ENCODE measurements at places on chromosomes 16 and 17. TPM values are rescaled to one million over a fixed set of nuclear protein-coding genes. Genes with fewer than 3 reads are reported as not detected.

- DNase-seq, result no peak
Observed at GRCh38 chr16:66904428-66904845, 14.2 kb downstream of the CDH16 start.

GRCh38 chr17:77087650-77088454 is 52.9 kb upstream of the SEC14L1 start:
- no peak for DNase-seq

DNA sequence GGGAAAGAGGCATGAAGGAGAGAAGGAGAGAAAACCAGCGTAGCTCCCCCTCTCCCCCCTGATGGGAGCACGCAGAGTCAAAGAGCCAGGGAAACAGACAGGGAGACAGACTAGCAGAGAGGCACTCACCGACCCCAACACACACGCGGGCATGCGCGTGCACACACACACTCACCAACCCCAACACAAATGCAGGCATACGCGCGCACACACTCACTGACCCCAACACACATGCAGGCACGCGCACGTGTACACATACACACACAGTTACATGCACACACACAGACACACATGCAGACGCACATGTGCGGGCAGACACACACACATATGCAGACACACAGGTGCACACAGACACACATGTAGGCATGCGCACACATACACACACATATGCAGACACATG is 4.6 kb downstream of the CACNB1 start:
- no peak for DNase-seq

- peak; percentile 65 for DNase-seq
Observed at GRCh38 chr17:41131979-41132378, 8.0 kb upstream of the KRTAP4-12 start.

DNA sequence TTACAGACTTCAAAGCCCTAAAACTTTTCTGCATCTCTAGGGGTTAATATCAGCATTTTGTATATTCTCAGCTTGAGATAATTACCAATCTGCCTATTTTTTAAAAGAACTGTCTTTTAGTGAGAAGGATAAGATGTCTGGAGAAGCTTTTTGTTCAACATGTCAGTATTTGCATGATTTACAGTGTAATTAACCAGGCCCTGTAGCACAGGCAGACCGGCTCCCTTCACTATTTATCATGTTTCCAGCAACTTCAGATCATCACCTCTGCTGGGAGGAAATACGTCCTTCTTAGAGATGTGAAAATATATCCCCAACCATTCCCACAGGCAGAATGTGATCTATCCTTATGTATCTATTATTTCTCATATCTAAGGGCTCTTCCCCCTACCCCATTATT is 8.6 kb upstream of the DDX52 start:
- DNase-seq, result no peak

GRCh38 chr17:7889166-7889955 is 772 bp downstream of the CHD3 start:
- DNase-seq, result peak; percentile 96

DNA sequence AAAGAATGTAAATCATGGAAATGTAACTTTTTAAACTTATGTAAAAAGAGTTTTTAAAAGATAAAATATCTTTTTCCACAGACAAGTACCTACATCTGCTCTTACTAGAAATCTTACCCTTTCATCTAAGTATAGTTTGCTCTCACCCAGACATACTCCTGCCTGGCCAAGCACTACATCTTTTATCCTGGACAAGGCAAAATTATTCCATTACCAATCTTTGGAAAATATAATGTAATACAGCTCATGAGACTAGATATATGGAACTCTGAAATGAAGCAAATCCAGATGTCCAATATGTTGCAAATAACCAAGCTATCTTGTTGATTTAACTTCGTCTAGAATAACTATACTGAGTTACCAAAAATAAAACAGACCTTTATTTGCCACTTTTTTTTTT is 50.0 kb downstream of the VMP1 start:
- DNase-seq, result no peak

- no peak for DNase-seq
Observed at GRCh38 chr17:9484789-9485188, 90.8 kb downstream of the STX8 start.

GRCh38 chr16:89442990-89443726 is 47.2 kb downstream of the ANKRD11 start:
- DNase-seq, result peak; percentile 32

DNA sequence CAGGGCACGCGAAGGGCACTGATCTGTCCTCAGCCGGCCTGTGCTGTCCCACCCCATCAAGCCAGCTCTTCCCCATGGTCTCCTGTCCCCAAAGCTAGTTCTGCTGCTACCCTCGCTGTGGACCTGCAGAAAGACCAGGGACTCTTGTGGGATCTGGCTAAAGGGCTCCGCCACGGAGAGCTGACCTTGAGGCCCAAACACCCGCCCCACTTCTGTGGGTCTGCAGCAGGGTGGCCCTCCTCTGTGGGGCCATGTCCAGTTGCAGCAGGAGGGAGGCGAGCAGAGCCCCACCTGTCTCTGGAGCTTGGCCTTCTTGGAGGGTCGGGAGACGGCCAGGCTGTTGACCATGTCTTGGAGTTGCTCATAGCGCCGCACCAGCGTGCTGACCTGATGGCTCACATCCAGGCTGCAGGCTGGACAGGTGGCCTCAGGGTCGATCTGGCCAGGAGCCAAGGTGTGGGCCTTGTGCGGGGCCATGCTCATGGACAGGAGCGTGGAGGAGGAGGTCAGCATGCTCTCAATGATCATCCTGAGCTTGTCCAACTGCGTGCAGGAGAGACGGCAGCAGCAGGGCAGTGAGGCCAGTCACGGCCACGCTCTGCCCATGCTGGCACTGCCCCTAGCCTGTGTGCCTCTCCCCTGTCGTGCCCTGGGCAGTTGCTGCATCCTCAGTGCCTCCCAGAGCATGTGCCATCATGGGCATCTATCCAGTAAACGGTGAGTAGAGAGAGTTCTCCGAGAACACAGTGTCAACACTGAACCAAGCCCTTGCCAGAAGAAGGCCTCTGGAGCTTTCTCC is 16.6 kb downstream of the UBALD2 start:
- no peak for DNase-seq

DNA sequence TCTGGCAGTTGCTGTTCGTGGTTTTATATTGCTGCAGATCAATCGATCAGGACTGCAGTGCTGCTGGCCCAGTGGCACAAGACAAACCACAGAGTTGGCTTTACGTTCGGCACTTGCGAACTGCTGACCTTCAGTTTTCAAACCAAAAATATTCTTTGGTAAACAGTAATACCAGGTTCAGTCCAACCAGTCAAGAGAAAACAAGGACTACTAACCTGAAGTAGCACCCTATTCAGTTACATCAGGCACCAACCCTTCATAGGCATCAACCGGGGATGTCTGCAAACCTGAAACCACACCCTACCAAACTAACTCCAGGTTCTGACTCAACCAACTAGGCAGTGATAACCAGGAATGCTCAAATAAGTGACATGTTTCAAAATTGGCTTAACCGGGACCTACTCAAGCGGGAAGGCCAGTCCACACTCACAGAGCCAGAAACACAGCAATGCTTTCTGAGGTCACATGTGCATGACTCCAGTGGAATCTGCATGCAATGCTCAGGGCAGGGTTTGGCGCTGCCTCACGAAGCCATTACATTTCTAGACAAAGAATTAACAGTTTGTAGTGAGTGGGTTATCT is 91.1 kb downstream of the SMG6 start:
- DNase-seq, result peak; percentile 35

- no peak for DNase-seq
Observed at GRCh38 chr17:76684756-76685155, 26.0 kb downstream of the MXRA7 start.

- DNase-seq, result no peak
Observed at GRCh38 chr17:58271216-58271931, 9.4 kb downstream of the MPO start.

DNA sequence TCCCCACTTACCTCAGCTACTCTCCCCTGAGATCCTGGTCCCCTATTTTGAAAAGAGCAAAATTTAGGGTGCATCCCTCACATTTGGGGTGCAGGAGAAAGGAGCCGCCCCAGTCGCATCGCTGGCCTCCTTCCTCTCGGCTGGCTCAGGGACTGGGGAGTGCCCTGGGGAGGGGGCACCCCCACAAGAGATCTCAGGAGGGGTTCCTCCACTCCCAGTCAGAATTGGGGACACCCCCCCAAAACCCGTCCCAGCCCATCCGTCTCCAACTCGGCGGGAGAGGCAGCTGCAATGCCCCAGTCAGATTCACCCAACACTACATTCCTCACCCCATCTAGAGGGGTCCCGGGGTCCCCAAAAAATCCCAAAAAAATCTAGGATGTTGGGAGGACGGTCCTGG is 3.5 kb upstream of the BCL6B start:
- DNase-seq, result no peak

DNA sequence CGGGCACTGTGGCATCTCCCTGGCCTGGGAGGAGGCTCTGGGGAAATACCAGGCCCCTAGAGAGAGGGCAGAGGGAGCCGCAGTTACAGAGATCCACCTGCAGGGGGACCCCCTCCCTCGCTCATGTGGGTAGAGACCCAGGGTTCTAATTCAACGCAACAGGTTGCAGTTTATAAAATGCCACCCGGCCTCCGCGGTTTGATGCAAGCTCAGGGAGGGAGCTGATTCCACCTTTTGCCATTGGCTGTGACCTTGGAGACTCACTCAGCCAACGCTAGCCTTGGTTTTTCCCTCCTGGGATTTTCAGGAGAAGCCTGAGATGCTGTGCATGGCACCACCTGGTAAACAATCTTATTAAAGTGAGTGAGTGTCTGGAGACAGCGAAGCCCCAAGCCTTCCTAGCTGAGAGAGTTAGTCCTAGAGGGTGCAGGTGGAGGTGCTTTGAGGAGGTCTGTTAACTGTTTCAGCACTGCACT is 12.1 kb downstream of the TTLL6 start:
- peak; percentile 53 for DNase-seq

GRCh38 chr17:46968896-46969295 is 10.2 kb downstream of the RPRML start:
- no peak for DNase-seq

DNA sequence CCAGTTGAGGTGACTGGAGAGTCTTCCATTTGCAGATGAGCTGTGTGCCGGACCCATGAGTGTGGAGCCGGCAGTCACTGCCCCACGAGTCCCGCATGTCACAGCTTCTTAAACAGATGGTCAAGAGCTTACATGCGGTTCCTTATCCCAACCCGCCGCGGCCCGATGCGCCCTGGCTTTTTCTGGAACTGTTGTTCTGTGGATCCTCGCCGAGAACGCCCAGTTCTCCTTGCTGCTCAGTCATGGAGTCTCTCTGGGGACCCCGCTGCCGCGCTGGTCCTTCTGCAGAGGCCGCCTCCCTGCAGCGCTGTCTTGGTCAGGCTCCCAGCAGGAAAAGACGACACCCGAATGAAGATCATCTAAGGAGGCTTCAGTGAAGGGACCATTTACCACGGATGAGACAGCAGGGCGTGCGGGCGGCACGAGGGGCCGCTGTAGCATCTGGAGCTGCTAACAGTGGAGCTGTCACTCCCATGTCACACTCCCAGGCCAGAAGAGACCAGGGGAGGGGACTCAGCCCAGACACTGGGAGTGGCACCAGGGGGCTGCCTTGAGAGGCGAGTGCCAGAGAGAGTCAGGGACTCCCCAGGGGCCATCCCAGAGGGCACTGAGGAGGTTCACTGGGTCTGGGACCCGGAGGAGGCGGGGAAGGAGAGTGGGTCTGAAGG is 10.8 kb upstream of the LGALS3BP start:
- DNase-seq, result no peak

DNA sequence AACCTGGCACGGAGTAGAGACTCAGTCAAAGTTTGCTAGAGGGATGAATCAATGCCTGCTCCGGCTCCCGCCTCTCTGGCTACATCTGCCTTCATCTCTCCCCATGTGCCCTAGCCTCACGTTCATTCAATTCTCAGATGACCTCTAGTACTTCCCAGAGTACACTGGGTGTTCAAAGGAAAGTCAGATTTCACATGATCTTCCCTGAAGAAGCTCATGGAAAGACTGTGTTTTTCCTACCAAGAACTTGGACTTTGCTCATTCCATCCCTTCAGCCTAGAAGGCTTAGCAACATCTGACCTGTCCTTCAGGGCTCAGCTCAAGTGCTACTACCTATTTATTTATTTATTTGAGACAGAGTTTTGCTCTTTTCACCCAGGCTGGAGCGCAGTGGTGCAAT is 11.1 kb upstream of the TNK1 start:
- no peak for DNase-seq

GRCh38 chr17:57284984-57285646 is 28.8 kb downstream of the MSI2 start:
- peak; percentile 30 for DNase-seq

DNA sequence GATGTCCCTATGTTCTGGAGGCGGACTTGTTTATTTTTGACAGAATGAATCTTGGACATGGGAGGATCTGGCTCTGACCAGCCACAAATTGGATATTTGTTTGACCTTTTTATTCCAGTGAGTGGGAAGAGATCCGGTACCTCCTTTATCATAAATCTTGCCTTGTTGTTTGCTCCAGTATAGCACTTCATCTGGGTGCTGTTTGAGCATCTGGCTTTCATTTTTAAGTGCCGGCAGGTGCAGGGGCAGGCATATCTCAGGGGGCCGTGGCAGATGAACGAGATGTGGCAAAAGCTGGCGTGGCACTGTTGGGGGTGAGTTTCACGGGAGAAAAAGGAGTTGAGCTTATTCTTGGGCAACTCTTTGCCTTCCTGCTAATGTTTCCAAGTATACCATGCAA is 37.8 kb downstream of the MSI2 start:
- DNase-seq, result no peak

- no peak for DNase-seq
Observed at GRCh38 chr17:34562387-34562786, 17.0 kb upstream of the TMEM132E start.

- DNase-seq, result no peak
Observed at GRCh38 chr17:72763981-72764380, 328.5 kb downstream of the SLC39A11 start.

DNA sequence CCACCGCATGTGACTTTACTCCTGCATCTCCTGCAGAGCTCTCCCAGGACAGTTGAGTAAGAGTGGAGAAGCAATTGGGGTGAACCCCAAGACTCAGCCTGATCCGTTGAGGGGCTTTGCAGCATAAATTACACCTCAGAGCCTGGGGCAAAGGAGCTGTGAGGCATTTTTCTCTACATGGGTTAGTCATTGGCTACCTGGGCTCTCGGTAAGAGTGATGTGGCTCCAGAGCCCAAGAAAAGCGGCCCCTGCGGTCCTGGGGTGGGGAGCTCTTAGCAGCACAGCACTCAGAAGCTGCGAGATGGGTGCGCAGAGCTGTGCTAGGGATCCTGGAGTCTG is 40.4 kb upstream of the C16orf78 start:
- DNase-seq, result no peak

GRCh38 chr17:31916491-31917064 is 15.1 kb upstream of the UTP6 start:
- no peak for DNase-seq

- DNase-seq, result no peak
Observed at GRCh38 chr16:87150681-87151280, 166.4 kb downstream of the C16orf95 start.

Gene CMTM1
- 3.8 TPM for total RNA-seq

Gene CLDN6
- total RNA-seq, result 0.27 TPM

Gene ZNF747
- 7.5 TPM for total RNA-seq

Gene NOTUM
- 3.2 TPM for total RNA-seq

Gene TIMM22
- total RNA-seq, result 19.5 TPM

Gene EVI2A
- total RNA-seq, result 7.4 TPM

Gene TBX2
- 1.4 TPM for total RNA-seq

Gene KRT20
- total RNA-seq, result 0.17 TPM

Gene CHTF8
- total RNA-seq, result 82.1 TPM

Gene NUPR1
- total RNA-seq, result 3.5 TPM

Gene WNT9B
- total RNA-seq, result not detected
